ENCODE measurements at places on chromosomes 4 and X. TPM values are rescaled to one million over a fixed set of nuclear protein-coding genes. Genes with fewer than 3 reads are reported as not detected.
A peak's percentile ranks its signal among the peaks of the same experiment; 100 is the strongest.

- no peak for DNase-seq
- H3K27me3 ChIP-seq, result no peaks in the 10 kb centered on the region
- H3K36me3 ChIP-seq, result no peaks in the 10 kb centered on the region
- H3K27ac ChIP-seq, result no peak overlapping the region
Measured at GRCh38 chrX:68995386-68995779, 166.6 kb downstream of the EFNB1 start.

GRCh38 chrX:133415276-133416105 lies at the start of gene GPC4:
Gene GPC4 (minus strand): TSS chrX:133415489. CDS start chrX:133414965, 524 bp downstream.
- H3K4me1 ChIP-seq, result peaks cover 5% of the 10 kb centered on the region
- DNase-seq, result peak; percentile 11
- peaks cover 46% of the 10 kb centered on the region for H3K27me3 ChIP-seq

- H3K27ac ChIP-seq, result no peak overlapping the region
- H3K27me3 ChIP-seq, result peaks cover 8% of the 10 kb centered on the region
- no peak for DNase-seq
- no peaks in the 10 kb centered on the region for H3K4me1 ChIP-seq
- no peak overlapping the region for H3K4me3 ChIP-seq
- no peaks in the 10 kb centered on the region for H3K36me3 ChIP-seq
Measured at GRCh38 chr4:146059865-146060264, 115.7 kb upstream of the LSM6 start.

Gene PPP1R2C
- not detected for total RNA-seq

DNA sequence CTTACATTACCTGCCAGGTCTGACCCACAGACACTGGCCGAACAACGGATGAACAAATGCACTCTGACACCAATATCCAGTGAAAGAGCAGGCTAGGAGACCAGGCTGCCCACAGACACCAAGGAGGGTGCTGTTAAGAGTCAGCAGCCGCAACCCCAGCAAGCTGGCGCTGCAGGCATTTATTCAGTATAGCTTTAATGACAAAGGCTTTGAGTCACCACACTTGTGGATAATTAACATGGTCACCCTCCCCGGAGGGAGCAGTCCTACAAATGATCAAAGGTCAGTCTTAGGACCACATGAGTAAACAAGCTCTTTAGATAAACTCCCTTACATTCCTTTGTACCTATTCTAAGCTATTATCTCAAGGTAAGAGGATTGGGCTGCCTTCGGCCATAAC lies 368.5 kb upstream of the GRID2 start:
- H3K27ac ChIP-seq, result no peak overlapping the region
- no peak for DNase-seq
- no peaks in the 10 kb centered on the region for H3K27me3 ChIP-seq
- no peaks in the 10 kb centered on the region for H3K4me1 ChIP-seq

Gene PPEF2
- total RNA-seq, result 0.14 TPM

- no peak overlapping the region for H3K4me3 ChIP-seq
- no peaks in the 10 kb centered on the region for H3K4me1 ChIP-seq
- H3K27ac ChIP-seq, result no peak overlapping the region
- DNase-seq, result no peak
Measured at GRCh38 chr4:68896749-68897148, 54.9 kb downstream of the UGT2A3 start.
